ENCODE measurements at places on chromosomes 12 and 14. TPM values are rescaled to one million over a fixed set of nuclear protein-coding genes. Genes with fewer than 3 reads are reported as not detected.
A peak's percentile ranks its signal among the peaks of the same experiment; 100 is the strongest.

Gene KRT79
- total RNA-seq, result not detected

Gene ARHGEF25
- 43.0 TPM for total RNA-seq

Gene KLRC4
- not detected for total RNA-seq

Gene MYF5
- not detected for total RNA-seq

Gene C14orf132
- total RNA-seq, result 18.6 TPM

Gene DHRS7
- 82.6 TPM for total RNA-seq

GRCh38 chr14:85566603-85567002 lies 36.7 kb downstream of the FLRT2 start:
- peak overlapping the region; percentile 92 for H3K27ac ChIP-seq
- H3K4me3 ChIP-seq, result no peak overlapping the region
- peak; percentile 91 for DNase-seq
- peaks cover 20% of the 10 kb centered on the region for H3K36me3 ChIP-seq
- no peaks in the 10 kb centered on the region for H3K27me3 ChIP-seq
- peaks cover 27% of the 10 kb centered on the region for H3K4me1 ChIP-seq

GRCh38 chr14:97874394-97874793 lies 1077.2 kb downstream of the VRK1 start:
- H3K4me3 ChIP-seq, result no peak overlapping the region
- H3K27me3 ChIP-seq, result no peaks in the 10 kb centered on the region
- no peak overlapping the region for H3K27ac ChIP-seq
- H3K4me1 ChIP-seq, result no peaks in the 10 kb centered on the region
- DNase-seq, result no peak

GRCh38 chr14:54747616-54748015 lies 155.0 kb downstream of the GCH1 start:
- H3K36me3 ChIP-seq, result peaks cover 16% of the 10 kb centered on the region
- H3K4me1 ChIP-seq, result no peaks in the 10 kb centered on the region
- DNase-seq, result no peak
- H3K27me3 ChIP-seq, result no peaks in the 10 kb centered on the region

GRCh38 chr12:43540470-43540869 lies 11.5 kb downstream of the ADAMTS20 start:
- no peak overlapping the region for H3K27ac ChIP-seq
- H3K36me3 ChIP-seq, result no peaks in the 10 kb centered on the region
- DNase-seq, result no peak
- H3K4me3 ChIP-seq, result no peak overlapping the region
- 0 out of 2 replicates have a peak, but pooled peaks cover 5% of the 10 kb centered on the region for H3K27me3 ChIP-seq

- no peak for DNase-seq
- no peaks in the 10 kb centered on the region for H3K27me3 ChIP-seq
- H3K4me3 ChIP-seq, result no peak overlapping the region
- no peak overlapping the region for H3K27ac ChIP-seq
- peaks cover 10% of the 10 kb centered on the region for H3K4me1 ChIP-seq
These were observed 85.0 kb downstream of the MNAT1 start for GRCh38 chr14:60819575-60819974.

- no peak for DNase-seq
- H3K4me3 ChIP-seq, result no peak overlapping the region
- H3K36me3 ChIP-seq, result no peaks in the 10 kb centered on the region
- peaks cover 18% of the 10 kb centered on the region for H3K27me3 ChIP-seq
- no peak overlapping the region for H3K27ac ChIP-seq
These were observed 115.5 kb upstream of the PARP11 start for GRCh38 chr12:3988519-3989217.

DNA sequence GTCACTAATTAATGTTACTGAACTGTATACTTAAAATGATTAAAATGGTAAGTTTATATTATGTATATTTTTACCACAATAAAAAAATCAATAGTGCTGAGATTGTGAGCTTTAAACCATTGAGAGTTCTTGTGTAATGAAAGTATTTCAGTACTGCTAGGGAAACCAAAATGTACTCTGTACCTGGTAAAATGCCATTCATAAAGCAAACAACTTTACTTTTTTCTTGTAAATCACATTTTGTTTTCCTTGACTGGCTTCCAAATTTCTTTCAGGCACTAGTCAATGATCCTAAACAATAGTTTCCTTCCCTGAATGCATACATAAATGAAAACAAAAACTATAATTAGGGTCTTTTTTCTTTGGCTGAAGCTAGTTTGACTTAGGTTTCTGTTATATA lies 29.4 kb upstream of the SNRPF start:
- no peaks in the 10 kb centered on the region for H3K36me3 ChIP-seq
- no peak overlapping the region for H3K4me3 ChIP-seq
- peaks cover 85% of the 10 kb centered on the region for H3K27me3 ChIP-seq

DNA sequence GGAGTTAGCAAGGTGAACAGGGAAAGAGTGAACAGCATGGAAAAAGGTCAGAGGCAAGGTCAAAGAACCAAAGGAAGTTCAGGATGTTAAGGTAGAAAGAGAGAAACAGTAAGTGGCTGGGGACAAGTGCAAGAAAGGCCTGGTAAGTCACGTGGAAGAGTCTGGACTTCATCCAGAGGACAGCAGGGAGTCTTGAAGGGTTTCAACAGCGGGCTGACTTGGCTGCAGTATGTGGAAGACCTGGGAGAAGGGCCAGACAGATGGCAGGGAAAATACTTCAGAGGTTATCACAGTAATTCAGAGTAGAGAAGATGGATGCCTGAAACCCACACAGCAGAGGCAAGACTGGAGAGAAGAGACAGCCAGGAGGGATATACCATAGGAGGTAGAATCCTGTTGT lies 34.0 kb downstream of the CIT start:
- H3K4me1 ChIP-seq, result no peaks in the 10 kb centered on the region
- H3K4me3 ChIP-seq, result no peak overlapping the region
- H3K27ac ChIP-seq, result no peak overlapping the region

- peaks cover 10% of the 10 kb centered on the region for H3K4me1 ChIP-seq
- no peak overlapping the region for H3K27ac ChIP-seq
- H3K4me3 ChIP-seq, result no peak overlapping the region
- no peaks in the 10 kb centered on the region for H3K36me3 ChIP-seq
These were observed 382.3 kb downstream of the PCNX1 start for GRCh38 chr14:71289536-71289935.

DNA sequence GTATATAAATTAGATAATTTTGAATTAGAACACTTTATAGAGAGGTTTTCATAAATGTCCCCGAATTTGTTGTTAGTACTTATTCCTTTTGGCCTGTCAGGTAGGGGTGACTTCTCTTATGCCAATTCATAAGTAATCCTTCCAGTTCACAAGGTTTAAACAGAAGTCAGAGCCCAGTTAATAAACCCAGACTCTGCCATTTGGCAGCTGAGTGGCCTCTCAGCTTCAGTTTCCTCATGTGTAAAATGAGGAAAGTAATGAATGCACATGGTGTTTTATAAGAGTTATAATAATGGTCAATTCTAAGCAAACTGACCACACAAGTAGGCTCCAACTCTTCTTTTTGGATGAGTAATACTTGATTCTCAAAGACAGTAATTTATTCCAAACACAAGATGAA lies 10.3 kb downstream of the MTERF2 start:
- 0 out of 2 replicates have a peak overlapping the region, but pooled peaks have one; percentile 6 for H3K27ac ChIP-seq
- peaks cover 45% of the 10 kb centered on the region for H3K4me1 ChIP-seq
- peaks cover 50% of the 10 kb centered on the region for H3K36me3 ChIP-seq

DNA sequence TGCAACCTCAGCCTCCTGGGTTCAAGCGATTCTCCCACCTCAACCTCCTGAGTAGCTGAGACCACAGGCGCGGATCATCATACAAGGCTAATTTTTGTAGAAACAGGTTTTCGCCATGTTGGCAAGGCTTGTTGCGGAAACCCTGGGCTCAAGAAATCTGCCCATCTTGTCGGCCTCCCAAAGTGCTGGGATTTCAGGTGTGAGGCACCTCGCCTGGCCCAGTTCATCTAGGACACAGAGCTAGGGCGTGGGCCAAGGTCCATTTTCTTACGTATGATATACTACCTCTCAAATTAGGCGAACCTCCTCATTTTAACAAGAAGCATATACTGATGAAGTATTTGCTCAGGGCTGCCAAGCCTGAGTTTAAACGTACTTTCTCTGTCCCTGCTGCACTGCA lies 2.1 kb downstream of the RPS29 start:
- DNase-seq, result no peak
- H3K4me1 ChIP-seq, result peaks cover 24% of the 10 kb centered on the region
- no peaks in the 10 kb centered on the region for H3K27me3 ChIP-seq
- H3K36me3 ChIP-seq, result peaks cover 31% of the 10 kb centered on the region

All from GM23248 (cell line).